Erythroblast (primary cell): ENCODE measurements at places on chromosomes 5 and 9.
A peak's percentile ranks its signal among the peaks of the same experiment; 100 is the strongest.

- DNase-seq, result peak; percentile 4
These were observed 59.5 kb downstream of the MVB12B start for GRCh38 chr9:126386088-126386487.

DNA sequence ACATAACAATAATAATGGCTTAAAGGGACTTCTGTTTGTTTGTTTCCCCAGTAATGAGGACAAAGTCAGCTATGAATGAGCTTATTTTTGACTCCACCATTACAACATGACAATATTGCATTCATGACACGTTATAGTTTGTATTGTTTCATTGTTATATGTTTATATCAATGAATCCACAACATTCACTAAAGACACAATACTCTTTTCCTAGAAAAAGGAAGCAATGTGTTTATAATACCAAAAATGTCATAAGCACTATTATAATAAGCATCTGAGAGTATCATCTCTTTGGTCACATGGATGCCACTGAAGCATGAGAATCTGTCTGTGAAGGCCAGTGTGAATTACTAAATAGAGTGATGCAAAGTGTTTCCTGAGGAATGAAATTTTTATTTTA lies 1026.9 kb upstream of the C9orf72 start:
- DNase-seq, result no peak

GRCh38 chr9:6354072-6354686 lies 26.0 kb downstream of the TPD52L3 start:
- peak; percentile 70 for DNase-seq

DNA sequence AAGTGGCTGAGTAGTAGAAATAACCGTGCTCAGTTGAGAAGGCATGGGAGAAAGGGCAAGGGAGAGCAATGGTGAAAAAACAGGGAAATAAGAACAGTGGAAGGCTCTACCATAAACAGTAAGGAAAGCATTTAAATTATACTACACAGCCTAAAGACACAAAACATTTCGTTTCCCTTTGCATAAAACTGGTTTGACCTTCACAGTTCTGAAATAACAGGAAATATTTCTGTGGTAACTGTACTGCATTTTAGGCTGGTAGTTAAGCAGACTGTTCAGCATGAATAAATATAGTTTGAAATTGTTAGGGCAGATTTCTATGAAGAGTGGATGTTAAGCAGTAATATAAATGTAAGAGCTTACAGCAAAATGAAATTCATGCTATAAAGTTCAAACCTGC lies 147.5 kb downstream of the CSNK1G3 start:
- no peak for DNase-seq

DNA sequence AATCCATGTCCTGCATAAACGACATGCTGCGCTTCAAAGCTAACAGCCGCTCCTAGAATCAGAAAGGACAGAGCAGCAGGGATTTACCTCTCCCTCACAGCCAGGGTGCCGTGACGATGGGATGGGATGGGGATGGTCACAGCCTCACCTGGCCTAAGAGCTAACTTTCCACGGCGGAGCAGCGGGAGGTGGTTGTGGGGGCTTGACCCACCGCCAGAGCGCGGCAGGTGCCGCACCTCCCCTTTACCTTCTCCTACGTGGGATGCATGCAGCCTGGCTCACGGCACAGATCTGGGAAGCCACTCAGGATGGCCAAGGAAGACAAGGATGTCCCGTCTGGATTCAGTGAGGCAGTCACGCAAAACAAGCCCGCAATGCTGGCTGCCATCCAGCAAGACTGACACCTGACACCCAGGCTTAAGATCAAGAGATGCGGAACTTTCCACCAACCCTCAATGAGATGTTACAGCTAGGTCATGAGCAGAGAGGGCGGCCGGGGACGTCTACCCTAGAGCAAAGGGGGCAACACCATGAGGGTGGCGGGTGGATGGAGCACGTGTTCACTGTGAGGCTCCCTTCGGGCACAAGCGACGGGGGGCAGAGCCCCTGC lies 5.8 kb downstream of the BRD9 start:
- DNase-seq, result no peak

DNA sequence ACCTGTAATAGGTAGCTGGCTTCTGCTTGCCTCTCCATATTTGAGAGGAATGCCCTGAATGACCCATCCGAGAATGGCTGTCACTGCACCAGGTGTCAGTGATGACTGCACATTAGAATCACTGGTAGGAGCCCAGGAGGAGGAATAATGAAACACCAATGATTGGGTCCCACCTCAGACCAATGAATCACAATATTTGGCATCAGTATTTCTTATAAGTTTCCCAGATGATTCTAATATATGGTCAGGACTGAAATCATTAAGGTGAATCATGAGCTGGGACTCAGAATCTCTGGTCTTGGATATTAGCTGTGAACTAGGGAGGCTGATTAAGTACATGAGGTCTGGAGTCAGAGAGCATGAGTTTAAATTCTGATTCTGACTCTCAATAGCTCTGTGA lies 23.4 kb downstream of the ARSB start:
- DNase-seq, result no peak

GRCh38 chr5:147822686-147823491 lies 8.6 kb downstream of the SPINK1 start:
- peak; percentile 74 for DNase-seq

- DNase-seq, result no peak
These were observed 17.2 kb upstream of the NFIB start for GRCh38 chr9:14331120-14331519.

GRCh38 chr5:45695804-45696156 lies 400 bp downstream of the HCN1 start:
- DNase-seq, result no peak

DNA sequence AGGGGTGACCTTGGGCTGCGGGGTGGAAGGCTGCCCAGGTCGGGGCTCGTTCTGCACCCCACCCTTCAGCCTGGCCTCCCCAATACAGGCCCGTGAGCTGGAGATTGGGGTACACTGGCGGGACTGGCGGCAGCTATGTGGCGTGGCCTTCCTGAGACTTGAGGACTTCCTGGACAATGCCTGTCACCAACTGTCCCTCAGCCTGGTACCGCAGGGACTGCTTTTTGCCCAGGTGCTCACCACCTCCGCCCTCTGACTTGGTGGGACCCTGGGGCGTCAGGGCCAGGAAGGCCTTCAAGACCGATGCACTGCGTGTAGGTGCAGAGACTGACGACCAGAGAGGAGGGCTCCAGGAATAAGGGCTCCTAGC lies 10.5 kb downstream of the ZDHHC12 start:
- DNase-seq, result no peak

GRCh38 chr9:83649515-83649914 lies 26.6 kb downstream of the IDNK start:
- peak; percentile 90 for DNase-seq

DNA sequence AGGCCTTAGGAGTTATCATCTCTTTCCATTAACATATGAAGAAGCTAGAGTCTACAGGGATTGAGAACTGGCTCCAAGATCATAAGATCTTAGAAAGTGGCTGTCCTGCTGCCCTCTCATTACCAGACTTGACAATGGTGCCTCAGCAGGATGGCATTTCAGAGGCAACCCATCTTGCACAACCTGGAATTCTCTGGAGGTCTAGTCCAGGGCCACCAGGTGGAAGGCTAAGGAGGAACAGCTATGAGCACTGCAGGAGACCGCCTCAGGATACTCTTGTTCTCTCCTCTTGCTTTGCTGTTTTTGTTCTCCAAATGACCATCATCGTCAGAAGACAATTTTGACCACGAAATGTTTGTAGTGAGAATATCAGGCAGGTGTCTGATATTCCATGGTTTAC lies 322.6 kb downstream of the FBXL17 start:
- DNase-seq, result no peak

- DNase-seq, result no peak
These were observed 240.2 kb downstream of the ARHGAP26 start for GRCh38 chr5:143010351-143010750.

- peak; percentile 44 for DNase-seq
These were observed 269.4 kb downstream of the CWC27 start for GRCh38 chr5:65037831-65038815.

DNA sequence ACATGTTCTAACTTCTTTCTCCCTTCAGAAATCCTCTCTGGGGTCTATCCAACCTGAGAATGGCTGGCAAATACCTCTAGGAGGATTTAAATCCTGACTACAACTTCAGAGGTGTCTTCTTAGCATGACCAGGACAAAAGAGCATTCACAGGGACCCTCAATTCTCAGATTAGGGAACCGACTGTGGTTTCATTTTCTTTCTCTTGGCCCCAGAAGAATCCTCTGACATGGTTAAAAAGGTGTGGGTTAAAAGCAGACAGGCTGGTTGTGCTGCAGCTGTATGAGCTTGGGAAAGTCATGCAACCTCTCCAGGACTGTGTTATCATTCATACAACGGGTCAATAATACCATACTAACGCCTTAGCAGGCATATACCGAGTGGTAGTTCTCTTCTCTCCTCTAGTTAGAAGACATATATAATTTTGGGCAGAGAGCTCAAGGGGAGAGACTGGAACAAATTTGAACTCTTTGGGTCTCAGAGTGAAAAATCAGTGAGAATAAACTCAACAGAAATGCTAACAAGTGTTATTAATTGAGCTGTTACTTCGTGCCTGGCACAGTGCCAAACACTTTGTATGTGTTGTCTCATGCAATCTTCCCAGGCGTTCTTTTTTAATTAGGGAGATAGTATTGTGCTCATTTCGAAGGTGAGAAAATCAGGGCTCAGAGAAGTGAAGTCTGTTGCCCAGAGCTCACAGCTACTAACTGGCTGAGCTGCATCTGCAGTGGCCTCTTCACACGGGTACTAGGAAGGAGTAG lies 35.2 kb downstream of the INSYN2B start:
- peak; percentile 2 for DNase-seq

GRCh38 chr9:128438343-128439109 lies 17.3 kb upstream of the ODF2 start:
- DNase-seq, result peak; percentile 70

DNA sequence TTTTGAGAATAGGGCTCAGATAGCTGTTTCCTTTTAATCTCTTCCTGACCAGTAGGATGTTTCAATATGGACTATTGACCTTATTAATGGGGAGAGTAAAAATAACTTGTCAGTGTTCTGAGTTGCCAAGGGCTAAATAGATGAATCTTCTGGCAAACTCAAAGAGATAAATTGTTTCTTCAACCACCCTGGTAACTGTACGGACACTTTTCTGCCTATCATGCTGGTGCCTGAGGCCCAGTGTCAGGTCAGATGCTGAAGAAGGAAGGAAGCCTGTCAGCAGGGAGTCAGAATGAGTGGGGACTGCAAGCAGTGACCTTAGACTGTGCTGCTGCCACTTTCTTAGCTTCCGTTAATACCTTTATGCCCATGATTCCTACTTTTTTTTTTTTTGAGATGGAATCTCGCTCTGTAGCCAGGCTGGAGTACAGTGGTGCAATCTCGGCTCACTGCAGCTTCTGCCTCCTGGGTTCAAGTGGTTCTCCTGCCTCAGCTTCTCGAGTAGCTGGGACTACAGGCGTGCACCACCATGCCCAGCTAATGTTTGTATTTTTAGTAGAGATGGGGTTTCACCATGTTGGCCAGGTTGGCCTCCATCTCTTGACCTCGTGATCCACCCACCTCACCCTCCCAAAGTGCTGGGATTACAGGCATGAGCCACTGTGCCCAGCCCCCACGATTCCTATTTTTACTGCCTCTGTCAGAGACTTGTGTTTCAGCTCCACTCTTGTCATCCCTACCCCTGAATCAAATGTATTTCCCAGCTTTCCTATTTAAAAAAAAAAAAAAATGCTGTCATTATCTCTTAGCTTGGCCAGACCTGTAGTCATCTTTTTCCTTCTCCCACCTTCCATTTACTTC lies 33.7 kb downstream of the TGFBR1 start:
- DNase-seq, result no peak

DNA sequence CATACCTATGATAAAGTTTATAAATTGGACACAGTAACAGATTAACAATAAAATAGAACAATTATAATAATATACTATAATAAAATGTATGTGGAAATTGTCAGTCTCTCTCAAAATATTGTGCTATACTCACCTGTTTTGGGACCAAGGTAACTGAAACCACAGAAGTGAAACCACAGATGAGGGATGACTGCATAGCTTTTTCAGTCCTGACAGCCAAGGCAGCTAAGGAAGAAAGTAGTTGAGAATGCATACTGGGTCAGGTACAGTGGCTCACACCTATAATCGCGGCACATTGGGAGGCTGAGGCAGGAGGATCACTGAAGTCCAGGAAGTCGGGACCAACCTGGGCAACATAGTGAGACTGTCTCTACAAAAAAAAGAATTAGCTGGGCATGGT lies 8.9 kb downstream of the SRP19 start:
- no peak for DNase-seq

GRCh38 chr5:40606077-40606765 lies 73.5 kb upstream of the PTGER4 start:
- DNase-seq, result no peak

GRCh38 chr5:97847920-97848631 lies 665.0 kb upstream of the RIOK2 start:
- DNase-seq, result no peak

- no peak for DNase-seq
These were observed 225.7 kb downstream of the CACNA1B start for GRCh38 chr9:138103111-138103848.

DNA sequence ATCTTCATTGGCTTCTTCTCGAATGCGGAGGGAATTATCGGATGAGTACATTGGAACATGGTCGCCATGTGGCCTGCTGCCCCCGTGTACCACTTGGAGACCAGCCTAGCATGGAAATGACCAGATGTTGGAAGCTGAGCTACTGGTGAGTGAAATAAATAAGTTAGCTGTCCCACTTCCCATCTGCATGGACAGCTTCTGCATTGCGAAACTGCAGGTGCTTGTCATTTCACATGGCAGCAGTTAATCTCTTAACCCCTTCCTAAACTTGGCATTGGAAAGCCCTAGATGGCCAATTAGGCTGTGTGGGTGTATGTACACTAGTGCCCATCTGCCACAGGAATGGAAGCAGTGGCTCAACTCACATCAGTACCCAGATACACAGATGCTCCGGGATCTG lies 246.6 kb upstream of the IL12B start:
- DNase-seq, result no peak

DNA sequence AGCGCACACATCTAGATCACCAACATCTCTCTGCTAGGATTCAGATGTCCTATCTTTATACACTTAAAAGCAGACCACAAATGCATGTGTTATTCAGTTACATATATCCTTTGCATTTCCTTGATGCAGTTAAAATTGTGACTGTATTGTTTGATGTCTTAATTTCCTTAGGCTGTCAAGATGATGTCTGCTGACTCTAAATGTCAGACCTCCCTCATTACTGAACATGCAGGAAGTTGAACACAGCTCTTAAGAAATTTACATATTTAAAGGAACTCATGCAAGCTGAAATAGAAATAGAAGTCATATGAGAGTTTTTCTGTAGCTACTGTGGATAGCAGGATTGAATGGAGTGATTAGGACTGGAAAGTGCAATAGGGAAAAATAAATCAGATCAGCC lies 336.5 kb upstream of the SEMA6A start:
- no peak for DNase-seq
